ENCODE measurements at places on chromosomes 6 and 20.

DNA sequence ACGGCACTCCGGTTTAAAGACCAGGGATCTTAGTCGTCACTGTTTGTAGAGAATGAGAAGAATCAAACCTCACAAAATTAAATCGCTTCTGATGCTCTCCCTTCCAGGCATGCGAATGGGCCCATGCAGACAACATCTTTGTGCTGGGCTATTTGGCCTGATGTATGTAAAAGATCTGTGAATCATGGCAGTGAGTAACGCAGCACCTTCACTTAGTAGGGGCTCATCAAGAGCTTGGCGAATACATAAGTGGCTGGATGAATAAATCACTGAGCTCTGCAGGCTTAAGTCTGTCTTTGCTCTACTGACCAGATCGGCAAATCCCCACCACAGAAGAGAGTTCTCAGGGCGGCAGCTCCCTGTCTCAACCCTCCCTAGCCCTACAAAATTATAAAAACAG lies 44.8 kb upstream of the AFDN start:
- no peak for DNase-seq

DNA sequence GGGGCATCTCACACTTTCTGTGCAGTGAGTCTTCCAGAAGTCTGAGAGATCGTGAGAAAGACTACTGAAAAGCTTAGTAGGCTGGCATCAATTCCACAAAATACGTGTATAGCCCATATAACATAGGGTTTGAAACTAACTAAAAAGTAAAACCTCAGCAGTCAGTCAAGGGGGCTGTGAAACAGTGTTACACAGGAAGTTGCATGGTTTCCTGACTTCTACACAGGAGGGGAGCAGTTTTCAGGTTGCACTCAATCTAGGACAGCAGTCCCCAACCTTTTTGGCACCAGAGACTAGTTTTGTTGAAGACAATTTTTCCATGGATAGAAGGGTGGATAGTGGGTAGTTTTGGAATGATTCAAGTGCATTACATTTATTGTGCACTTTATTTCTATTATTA lies 4.7 kb upstream of the LY86 start:
- DNase-seq = no peak

DNA sequence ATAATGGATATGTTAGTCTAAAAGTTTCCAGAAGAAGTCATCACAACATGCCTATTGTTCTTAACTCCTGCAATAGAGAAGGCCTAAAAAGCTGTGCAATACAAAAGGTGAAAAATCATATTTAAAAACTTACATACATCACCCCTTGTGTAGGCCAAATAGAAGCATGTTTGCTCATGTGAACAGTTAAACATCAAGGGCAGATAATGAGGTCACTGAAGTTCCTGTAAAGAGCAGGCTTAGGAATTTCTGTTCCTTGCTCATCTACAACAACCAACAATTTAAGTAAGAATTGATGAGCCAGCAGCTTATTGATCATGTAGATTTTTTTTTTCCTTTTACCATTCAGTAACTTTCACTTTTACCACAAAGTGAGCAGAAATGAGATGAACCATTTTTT lies 7.5 kb upstream of the NUP153 start:
- DNase-seq = no peak

DNA sequence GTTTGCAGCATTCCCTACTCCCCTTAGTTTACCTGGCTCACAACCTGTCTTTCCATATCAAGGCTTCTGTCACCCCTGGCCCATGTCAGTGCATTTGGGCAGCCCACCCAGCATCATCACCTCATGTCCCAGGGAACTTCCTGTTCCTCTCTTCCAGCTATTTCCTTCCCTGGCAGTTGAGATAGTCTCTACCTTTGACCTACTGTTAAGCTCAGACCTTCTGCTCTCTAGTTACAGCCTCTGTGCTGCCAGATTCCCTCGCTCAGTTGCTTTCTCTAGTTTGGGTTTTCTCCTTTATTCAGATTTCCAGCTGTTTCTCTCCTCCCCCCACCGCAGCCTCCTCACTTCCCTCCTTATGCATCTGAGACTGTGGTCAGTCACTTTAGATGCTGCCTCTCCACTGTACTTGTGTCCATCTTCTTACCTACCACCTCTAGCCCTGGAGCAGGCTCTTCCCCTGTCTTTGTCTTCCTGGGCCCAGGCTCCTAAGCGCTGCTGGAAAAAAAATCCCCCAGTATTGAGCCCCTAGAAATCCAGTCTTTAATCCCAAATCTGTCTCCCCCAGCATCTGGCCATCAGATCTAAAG lies 16.3 kb downstream of the PTPN1 start:
- DNase-seq = no peak

- DNase-seq = no peak
Observed at GRCh38 chr20:62212299-62212698, 7.8 kb downstream of the HRH3 start.

DNA sequence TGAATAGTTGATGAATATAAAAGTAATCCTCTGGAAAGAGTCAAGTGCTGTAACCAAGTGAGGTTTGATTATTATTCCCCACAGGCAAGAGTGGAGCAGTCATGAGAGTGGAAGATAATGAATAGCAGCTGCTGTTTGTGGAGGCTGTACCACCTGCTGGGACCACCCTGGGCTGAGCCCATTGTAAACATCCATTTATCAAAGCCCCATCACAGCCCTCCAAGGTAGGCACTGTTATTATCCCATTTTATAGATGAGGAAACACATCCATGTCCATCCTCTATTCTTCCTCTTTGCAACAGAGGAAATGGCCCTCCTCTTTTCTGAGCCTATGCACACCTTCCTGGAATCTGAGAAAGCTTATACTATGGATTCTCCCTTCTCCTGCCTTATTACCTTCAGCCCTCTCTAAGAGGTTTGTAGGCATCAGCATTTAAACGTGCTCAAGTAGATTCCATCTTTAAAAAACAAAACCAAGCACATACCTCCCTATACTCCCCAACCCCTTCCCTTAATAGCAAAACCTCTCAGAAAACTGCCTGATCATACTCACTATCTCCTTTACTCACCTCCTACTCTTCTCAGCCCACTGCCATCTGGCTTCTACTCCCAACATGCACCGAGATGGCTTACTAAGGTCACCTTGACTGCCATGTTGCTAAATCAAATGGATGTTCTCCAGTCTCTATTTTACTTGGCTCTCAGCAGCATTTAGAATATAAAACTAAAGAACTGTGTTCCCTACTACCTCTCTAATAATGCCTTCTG lies 37.1 kb downstream of the CDH22 start:
- no peak for DNase-seq

- no peak for DNase-seq
Observed at GRCh38 chr6:69784595-69785377, 12.0 kb downstream of the LMBRD1 start.

All from D341Med (cell line).